ENCODE measurements at places on chromosomes 6 and 20. TPM values are rescaled to one million over a fixed set of nuclear protein-coding genes. Genes with fewer than 3 reads are reported as not detected.
A peak's percentile ranks its signal among the peaks of the same experiment; 100 is the strongest.

DNA sequence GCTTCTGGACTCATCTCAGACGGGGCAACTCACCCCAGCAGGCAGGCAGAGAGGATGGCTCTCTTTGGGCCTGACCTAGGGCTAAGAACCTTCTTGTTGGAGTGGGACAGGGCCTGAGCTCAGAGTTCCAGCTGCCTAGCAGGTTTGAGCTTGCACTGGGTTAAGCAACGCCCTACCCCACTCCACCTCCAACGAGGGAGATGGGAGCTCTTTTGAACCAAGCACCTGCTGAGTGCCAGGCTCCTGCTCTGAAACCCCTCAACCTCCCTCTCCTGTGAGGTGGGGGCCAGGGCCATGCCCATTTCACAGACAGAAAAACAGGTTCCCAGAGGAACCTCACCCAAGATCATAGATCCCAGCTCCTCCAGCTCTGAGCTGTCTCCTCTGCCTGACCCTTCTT is 54.3 kb downstream of the SNAI1 start:
- DNase-seq = no peak

GRCh38 chr6:80988892-80989291 is 763.6 kb downstream of the TENT5A start:
- DNase-seq = no peak

Gene SPATA25
- 0.41 TPM for total RNA-seq

DNA sequence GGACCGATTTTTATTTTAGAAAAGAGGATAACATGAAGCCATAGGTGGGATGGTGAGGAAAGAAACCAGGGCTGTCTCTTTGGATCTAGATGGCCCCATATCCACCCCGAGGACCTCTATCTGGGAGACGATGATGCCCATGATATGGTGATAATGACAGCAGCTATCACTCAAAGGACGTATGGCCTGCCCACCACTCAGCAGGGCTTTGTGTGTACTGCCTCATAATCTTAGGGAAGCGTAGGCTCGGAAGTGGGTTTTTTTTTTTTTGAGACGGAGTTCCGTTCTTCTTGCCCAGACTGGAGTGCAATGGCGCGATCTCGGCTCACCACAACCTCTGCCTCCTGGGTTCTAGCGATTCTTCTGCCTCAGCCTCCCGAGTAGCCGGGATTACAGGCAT is 8.2 kb upstream of the TAF8 start:
- no peak for DNase-seq

DNA sequence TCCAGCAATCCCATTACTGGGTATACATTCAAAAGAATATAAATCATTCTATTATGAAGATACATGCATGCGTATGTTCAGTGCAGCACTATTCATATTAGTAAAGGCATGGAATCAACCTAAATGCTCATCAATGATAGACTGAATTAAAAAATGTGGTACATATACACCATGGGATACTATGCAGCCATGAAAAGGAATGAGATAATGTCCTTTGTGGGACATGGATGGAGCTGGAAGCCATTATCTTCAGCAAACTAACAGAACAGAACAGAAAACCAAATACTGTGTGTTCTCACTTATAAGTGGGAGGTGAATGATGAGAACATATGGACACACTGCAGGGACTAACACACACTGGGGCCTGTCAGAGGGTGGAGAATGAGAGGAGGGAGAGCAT is 261.6 kb downstream of the GMDS start:
- no peak for DNase-seq

- DNase-seq = no peak
Observed at GRCh38 chr20:40991181-40991889, 37.3 kb upstream of the TOP1 start.

- DNase-seq = no peak
Observed at GRCh38 chr20:43744151-43744611, 17.4 kb upstream of the GTSF1L start.

- DNase-seq = no peak
Observed at GRCh38 chr20:35318502-35319157, 26.4 kb upstream of the FAM83C start.

GRCh38 chr6:39902786-39903465 is 31.3 kb downstream of the MOCS1 start:
- DNase-seq = no peak

DNA sequence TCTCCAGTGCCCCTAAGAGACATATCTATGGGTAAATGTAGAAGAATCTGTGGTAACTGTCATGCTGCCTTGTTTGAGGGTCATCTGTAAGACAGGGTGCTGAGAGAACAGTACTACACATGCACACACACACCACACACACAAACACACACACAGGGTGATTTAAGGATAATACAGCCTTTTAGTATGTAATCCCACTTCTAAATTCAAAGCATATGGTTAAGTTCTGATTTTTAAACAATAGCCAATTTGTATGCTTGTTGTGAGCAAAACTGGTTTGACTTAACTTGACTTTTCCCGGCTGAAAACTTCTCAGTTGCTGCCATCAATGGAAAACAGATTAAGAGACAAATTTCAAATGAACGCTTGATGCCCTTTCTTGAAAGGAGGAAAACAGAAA is 241.8 kb downstream of the ADGRG6 start:
- DNase-seq = no peak

DNA sequence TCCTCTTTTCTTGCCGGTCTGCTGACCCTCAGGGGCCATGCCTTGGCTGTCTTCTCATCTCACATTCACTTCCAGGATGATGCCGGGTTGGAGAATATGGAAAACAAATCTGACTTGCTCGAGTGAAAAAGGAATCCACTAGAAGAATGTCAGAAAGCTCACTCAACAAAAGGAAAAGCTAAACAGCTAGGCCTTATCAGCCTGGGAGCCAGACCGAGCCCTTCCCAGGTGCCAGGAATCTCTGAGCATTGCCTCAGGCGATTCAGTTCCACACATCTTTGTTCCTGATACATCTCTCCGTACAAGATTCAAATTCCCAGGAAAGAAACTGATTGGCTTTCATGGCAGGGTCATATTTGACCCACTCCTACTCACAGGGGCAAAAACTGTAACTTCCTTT is 9.2 kb upstream of the OSER1 start:
- DNase-seq = no peak

Gene TMC2
- not detected for total RNA-seq

DNA sequence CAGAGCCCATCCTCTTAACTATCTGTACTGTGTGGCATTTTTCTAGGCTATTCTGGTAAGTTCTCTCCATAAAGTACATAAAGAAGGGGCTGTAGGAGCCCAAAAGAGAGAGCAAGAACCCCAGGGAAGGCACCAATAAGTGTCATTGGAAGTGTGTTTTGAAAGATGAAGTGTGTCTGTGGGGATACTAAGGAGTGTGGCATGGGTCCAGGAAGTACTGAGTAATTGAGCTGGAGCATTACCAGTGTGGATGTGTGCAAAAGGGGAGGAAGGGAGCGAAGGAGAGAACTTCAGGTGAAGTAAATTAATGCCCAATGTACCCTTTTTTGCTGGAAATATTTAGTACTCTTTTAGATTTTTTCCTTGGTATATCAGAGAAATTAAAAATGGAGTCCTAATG is 63.9 kb downstream of the KCNS1 start:
- no peak for DNase-seq

GRCh38 chr20:45036044-45036755 is 64.7 kb downstream of the KCNS1 start:
- no peak for DNase-seq

DNA sequence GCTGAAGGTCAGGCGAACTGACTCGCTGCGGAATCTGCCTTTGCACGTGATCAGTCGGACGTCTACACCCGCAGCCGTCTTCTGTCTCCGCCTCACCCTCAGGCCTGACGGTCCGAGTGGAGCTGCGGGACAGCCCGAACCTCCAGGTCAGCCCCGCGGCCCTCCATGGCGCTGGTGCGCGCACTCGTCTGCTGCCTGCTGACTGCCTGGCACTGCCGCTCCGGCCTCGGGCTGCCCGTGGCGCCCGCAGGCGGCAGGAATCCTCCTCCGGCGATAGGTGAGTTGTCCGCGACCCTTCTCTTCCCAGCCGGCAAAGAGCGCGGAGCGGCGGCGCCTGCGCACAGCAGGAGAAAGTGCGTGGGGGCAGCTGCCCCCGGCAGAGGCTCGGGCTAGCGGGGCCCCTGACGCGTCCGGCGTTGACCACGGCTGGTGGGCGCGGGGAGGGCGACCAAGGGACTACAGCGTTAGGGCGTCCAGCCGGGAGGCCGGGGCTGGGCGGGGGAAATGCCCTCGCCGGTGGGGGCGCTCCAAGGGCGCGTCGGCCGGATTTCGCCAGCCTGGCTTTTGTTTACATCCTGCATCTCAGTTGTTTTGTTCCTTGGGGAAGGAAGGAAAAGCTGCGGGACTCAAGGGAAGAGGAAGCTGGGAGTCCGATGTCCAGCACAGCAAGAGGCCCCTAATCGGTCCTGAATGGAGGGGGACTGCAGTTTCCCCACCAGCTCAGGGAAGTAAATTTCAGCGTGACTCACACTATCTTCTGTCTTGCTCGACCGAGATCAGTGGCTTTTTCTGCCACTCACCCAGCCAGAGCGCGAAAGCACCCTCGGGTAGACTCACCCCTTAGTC is at the start of gene SMPDL3A:
Gene SMPDL3A (plus strand): TSS at position 77 of the 846 bp plus-strand sequence. CDS start 89 bp downstream, at position 166.
- peak; percentile 70 for DNase-seq

Gene HLA-DRA
- not detected for total RNA-seq

GRCh38 chr20:12255461-12255970 is 337.8 kb downstream of the BTBD3 start:
- DNase-seq = no peak

Gene SLC35D3
- total RNA-seq = not detected

Gene RUNX2
- 0.16 TPM for total RNA-seq

Gene CITED2
- 122 TPM for total RNA-seq

GRCh38 chr6:2502096-2502997 is 248.4 kb downstream of the MYLK4 start:
- no peak for DNase-seq

DNA sequence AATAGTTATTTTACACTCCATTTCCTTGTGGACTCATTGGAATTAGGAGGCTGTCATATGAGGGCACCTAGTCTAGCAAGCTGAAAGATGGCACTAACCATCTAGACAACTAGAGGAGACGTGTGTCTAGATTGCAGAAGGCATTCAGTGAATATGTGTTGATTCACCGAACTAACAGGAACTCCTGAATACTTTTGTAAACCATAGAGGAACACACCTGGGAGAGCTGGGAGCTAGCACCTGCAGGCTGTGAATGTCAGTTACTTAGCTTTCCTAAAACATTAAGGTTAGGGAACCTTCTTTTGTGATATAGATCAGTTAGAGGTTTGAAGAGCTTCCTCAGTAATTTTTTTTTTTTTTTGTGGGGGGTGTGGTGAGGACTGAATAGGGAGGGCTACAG is 7.7 kb downstream of the OPN5 start:
- no peak for DNase-seq

Gene ULBP2
- total RNA-seq = 0.30 TPM

Gene VWA7
- total RNA-seq = 2.7 TPM

DNA sequence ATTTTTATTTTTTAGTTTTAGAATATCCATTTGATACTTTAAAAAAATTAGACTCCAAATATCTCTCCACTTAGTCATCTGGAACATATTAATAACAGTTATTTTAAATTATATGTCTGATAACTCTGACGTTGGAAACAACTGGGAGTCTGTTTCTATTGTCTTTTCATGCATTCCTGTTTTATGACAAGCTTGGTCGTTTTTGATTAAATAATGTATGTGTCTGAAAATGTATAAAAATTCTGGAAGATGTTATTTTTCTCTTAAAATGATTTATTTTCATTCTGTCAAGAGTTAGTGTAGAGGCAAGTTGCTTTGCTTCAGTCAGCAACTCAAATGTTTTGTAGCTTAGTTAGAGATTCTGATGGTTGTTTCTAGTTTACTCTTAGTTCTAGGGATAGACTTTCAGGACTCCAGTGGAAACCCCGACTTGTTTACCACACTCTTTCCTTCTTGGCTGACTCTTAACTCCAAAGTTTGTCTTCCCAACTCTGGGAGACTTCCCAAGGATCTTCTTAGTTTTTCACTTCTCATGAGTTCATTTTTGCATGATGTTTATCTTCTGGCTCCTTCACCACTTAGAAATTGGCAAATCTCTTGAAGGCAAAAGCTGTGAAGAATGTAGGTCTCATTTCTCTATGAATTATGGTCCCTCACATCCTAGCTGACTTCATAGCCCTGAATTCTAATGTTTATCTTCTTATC is 190.9 kb downstream of the LAMA2 start:
- DNase-seq = no peak

Gene FARS2
- total RNA-seq = 23.3 TPM

Gene KCNK15
- total RNA-seq = not detected

- DNase-seq = no peak
Observed at GRCh38 chr6:131366223-131366622, 206.8 kb upstream of the ARG1 start.
